ENCODE measurements at places on chromosomes 13 and 19.

DNA sequence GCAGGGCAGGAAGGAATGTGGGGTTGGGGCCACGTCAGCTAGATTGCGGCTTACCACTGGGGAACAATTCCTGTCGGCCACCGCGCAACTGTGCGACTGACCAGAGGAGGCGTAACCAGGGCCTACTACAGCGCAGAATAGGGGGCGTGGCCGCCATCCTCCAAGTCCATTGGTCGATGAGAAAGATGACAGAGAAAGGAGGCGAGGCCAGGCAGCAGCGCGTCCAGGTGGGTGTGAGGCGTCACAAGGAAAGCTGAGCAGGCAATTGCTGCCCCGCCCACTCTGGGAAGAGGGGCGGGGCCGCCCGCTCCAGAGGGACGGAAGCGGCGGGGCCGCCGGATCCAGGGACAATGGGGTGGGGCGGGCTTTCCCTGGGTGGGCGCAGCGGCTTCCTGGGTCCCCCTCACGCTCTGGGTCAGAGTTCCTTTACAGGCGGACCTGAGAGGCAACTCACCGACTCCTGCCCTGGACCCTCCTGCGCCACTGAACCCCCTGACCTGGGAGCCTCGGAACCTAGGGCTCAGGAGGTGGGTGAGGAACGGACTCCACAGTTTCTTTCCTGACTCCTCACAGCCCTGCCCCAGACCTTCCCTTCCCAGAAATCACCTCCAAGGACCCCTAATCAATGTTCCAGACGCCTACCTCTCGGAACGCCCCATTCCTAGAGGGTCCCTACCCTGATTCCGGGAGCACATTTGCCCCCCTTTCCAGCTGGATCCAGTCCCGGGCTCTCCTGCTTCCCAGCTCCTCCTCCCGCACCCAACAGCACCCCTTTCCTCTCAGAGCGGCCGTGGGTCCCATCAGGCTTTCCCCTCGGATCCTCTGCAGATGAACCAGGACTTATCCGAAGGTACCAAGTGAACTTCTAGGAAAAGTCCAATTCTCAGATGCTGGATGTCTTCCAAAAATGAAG, 101.5 kb upstream of the ZNF492 start:
- peak; percentile 91 for DNase-seq

GRCh38 chr19:15147090-15147489, 39.9 kb downstream of the SYDE1 start:
- DNase-seq, result no peak

DNA sequence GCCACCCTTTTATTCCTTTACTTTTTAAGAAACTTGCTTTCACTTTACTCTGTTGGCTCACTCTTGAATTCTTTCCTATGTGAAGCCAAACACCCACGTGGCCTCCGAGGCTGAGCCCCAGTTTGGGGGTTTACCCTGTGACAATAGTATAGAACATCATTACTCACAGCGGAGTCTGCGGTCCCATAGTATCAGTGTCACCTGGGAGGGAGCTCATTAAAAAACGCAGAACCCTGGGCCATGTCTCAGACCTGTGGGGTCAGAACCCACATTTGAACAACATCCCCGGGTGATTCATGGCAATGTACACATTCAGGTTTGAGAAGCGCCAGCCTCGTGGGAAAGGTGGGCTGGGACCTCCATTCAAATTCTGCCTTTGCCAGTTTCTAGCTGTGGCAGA, 36.0 kb upstream of the UBL3 start:
- no peak for DNase-seq

- DNase-seq, result no peak
These were observed 888 bp downstream of the NOTCH3 start for GRCh38 chr19:15199661-15200552.

GRCh38 chr13:37226971-37227370, 121.5 kb upstream of the CSNK1A1L start:
- DNase-seq, result no peak

GRCh38 chr13:46170687-46171086, 11.3 kb downstream of the LCP1 start:
- peak; percentile 93 for DNase-seq

DNA sequence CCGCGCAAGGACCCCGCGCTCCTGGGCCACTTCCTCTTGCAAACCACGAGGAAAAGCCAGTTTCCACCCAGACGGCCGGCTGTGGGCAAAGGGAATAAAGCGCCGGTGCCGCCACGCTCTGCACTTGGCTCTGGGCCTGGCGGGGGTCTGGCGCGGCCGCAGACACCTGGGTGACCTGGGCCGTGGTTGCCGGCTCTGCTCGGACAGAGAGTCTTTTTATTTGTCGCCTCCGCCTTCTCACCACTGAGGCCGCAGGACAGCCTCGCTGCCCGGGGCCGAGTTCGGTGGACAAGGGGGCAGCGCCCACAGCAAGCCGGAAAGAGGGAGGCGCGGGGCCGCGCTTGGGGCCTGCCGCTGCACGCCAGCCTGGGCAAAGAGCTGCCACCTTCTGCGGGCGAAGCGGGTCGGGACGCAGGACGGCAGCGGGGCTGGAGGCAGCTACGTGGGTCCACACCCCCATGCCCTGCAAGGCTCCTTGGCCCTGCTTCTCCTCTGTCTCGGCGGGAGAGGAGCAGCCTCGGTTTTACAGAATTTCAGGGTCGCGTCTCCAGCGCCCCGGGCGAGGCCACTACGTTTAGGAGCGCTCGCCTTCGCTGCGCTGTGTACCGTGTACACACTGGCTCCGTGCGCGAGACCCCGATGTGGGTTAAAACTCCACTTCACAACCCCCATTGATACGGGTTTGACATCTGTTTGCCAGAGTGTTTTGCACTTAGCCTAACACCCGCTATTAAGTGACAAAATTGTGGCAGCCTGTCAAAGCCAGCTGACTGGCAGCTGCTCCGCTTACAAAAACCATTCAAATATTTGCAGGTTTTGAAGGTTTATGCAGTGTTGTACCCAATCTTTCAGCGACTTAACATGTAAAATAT, 13.0 kb upstream of the SOX1 start:
- no peak for DNase-seq

DNA sequence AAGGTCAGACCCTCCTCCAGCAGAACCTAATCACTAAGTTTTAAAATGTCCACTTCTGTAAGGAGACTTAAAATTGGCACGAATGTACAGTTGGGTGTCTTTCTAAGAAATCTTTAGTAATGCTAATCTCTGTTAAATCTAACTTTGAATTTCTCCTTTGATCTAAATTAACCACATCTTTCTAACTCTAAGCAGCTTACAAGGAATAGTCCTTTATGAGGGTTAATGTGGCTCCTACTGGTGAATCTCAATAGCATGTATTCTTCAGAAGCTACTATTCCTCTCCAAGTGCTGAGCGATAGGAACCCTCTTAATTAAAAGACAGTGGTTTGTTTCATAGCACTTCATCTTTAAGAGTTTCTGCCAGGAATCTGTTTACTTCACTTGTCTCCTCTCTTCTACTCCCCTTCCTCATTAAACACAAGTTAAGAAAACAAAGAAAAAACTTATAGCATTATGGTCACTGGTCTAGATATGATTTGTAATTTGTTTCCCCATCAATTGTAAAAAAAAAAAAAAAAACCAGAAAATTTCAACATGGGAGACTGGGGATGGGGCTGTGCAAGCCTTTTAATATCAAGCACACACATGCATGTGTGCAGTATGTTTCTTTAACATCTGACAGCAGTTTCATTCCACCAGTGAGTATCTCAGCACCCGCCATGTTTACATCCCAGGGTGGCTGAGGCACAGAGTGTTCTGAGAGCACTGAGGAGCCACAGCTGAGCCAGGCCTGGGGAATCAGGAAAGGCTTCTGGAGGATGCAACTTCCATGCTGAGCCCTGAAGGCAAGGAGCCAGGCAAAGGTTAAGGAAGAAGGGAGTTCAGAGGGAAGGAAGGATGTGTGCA, 57.7 kb downstream of the ATP7B start:
- no peak for DNase-seq

DNA sequence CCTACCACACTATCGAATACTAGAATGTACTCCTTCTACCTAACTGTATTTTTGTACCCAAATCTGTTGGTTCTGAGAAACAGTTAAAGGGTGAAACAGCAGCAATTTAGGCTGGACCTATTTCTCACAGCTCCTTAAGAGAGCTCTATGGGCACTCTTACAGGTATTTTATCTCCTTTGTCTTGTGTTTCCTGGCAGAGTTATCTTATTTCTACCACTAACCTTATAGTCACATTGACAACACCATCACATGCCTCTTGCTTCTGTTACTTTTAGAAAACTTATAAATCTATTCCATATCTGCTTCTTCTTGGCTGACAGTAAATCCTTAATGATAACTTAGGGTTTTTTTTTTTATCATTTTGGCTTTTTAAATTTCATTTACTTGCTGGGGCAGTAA, 130.7 kb downstream of the MYO16 start:
- no peak for DNase-seq

DNA sequence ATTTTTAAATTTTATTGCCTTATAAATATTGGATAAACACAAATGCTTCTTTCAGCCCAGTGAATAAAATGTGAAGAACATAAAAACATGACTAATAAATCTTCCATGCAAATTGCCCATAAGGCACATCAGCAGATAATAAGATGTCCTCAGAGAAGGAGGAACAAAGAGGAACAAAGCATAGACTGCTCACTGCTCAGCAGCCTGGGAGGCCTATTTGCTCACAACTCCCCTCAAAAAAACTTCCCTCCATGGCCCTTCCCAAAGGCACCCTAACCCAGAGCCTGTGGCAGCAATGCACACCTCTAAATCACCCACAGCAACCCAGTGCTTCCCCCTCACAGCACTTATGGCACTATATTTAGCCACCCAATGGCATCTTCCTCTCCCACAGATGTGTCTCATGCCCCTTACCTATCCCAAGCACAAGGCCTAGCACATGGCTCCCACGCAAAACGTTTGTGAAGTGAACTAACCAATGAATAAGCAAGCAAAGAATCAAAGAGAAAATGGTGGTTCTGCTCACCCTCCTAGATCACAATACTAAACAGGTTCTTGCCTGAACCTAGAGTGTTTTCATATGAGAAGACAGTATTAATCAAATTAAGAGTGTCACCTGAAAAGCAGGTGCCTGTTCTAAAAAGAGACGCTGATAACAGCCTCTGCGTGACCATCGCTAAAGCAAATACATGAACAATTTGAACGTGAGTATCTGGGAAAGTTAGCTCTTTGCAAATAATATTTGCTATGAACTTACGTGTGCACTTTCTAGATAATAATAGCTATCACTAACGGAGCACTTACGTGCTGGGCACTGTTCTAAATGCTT, 96.9 kb downstream of the TBC1D4 start:
- peak; percentile 18 for DNase-seq

DNA sequence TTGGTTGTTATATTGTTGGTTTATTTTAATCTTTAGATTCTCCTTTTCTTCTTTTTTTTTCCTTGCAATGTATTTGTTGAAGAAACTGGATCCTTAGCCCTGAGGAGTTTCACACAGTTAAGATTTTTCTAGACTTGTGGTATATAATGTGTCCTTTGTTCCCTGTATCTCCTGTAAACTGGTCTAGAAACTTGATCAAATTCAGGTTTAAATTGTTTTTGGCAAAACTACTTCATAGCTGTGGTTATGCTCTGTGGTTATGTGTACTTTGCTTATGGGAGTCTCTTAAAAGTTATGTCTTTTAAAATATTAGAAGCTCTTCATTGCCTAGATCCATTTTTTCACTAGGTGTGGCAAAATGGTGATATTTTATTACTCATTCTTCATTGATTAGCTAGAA, 3.7 kb upstream of the MTRF1 start:
- DNase-seq, result no peak

- DNase-seq, result no peak
These were observed 7.8 kb upstream of the CEACAM5 start for GRCh38 chr19:41700381-41701195.

DNA sequence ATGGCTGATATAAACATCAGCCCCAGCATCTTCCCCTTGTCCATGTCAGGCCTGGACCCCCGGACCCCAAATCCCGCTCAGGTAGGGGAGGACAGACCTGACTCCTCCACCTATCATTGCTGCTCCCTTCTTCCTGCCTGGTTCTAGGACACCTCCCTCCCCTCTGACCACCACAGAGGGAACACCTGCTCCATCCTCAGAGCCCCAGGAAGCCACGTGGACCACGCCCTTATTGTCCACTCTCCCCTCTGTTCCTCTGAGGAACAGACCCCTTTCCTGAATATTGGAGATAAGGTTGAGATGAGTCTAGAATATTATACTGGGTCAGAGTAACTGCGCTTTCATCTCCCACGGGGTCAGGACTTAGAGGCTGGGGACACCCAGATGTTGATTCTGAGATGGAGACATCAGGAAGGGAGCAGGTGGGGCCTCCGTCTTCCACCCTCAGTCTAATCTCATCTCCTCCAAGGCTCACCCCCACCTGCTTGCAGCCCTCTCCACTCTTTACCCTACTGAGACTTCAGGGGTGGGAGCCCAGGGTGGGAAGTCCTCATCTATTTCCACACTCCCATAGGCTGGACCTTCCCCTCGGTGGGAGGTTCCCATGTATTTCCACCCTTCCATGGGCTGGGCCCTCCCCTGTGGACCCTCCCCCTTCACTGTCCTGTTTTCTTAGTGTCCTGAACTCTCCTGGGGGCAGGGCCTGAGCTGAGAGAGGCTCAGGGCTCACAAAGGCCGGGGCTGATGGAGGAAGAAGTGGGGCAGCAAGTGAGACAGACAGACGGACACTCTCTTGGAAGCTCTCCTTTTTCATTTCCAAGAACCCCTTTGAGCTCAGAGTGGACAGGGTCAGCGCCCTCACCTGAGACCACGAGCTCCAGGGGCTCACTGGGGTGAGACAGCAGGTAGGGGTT, 2.7 kb downstream of the LILRA4 start:
- no peak for DNase-seq

DNA sequence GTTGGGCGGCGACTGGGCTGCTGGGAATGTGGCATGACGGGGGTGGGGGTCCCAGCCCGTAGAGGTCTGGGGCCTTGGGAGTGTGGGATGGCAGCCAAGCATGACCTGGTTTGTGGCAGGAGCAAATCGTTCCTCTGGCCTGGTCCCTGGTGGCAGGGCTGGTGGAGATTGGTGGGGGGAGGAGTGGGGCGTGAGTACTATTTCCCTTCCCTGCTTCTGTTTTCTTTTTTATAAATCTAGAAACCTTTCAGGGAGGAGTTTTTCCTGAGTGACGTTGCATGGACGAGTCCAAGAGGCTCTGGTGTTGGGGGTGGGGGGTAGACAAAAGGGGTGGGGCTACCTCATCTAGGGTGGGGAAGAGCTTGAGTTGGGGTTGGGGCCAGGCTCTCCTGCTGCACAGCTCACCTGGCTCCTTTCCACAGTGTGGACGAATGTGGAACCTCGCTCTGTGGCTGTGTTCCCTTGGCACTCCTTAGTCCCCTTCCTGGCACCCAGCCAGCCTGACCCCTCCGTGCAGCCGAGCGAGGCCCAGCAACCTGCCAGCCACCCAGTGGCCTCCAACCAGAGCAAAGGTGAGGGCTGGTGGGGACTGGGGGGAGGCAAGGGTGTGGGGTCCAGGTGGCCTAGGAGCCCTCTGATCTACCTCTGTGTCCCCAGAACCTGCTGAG, 15.4 kb upstream of the PRR19 start:
- DNase-seq, result no peak

DNA sequence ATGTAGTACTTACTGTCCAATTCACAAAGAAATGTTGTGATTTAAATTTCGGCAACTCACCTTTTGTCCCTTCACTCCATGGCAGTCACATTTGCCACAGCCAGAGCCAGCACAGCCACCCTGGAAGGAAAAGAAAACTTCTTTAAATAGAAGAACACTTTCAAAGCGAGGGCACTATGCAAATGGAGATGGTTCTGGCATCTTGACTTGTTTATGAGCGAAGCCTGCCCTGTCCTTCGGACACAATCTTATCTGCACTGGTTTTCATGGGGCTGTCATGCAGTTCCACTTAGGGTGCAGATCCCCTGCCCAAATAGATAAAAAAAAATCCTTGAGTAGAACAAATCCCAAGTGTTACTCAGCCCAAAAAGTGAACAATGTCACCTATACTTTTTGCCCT, 64.3 kb downstream of the COL4A1 start:
- DNase-seq, result no peak
